SIG-M5 (cell line): ENCODE measurements at places on chromosomes 4 and X.

DNA sequence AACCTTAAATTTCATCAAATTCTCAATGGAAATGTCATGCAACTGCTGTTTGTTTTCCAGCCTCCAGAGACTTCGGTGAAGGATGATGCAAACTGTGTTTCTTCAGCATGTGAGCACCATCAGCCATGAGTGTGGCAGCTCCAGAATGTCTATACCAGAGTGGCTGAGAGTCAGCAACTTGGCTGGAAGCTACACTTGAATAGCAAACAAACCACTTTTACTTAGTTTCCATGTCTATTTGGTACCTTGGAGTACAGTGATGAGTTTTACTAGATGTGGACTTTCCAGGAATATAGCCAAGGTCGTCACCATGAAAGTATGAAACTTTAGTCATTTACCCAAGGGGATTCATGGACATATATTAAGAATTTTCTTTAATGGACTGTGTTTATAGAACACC, 4.3 kb upstream of the IL21 start:
- no peak for DNase-seq

DNA sequence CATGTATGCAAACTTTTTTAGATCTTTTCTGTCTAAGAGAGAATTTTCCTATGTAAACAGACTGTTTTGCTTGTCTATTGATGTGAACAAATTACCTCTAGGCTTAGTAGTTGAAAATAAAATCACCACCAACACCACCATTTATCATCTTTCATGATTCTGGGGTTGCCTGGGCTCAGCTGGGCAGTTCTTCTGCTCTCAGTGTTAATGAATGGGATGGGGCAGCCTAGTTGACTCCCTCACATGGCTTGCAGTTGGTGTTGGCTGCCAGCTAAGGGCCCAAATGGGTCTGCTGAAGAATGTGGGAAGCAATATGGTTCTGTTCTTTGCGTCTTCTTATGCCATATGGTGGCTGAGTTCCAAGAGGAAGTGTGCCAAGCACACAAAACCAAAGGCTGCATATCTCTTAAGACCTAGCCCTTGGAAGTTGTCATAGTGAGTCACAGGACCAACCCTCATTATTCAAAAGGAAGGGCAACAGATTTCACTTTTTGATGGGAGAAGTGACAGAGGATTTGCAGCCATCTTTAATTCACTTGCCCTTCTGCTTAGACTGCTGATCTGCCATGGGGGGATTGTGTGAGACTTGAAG, 17.9 kb downstream of the REELD1 start:
- DNase-seq = no peak

GRCh38 chr4:6986072-6986780, 56.9 kb upstream of the TADA2B start:
- DNase-seq = no peak

DNA sequence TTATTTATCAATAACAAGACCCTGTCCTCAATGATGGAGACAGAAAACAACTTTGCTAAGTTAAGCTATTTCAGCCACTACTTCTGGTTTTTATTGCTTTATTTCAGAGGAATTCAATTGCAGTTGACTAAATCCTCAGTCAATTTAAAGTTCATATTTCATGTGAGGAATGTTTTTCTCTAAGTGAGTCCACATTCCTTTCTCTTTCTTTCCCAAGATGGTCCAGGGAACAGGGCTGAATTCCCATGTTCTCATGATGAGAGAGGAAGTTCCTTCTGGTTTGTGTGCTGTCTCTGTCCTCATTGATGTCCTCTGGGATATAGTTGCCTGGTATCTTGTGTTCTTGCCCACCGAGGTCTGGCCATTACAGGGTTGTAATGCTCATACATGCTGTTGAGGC, 117.2 kb downstream of the SLIT2 start:
- DNase-seq = no peak

GRCh38 chrX:148534291-148534690, 33.9 kb downstream of the AFF2 start:
- DNase-seq = no peak

- no peak for DNase-seq
These were observed 29.3 kb upstream of the PTPN13 start for GRCh38 chr4:86564795-86565194.
